ENCODE measurements at places on chromosomes 4 and X. TPM values are rescaled to one million over a fixed set of nuclear protein-coding genes. Genes with fewer than 3 reads are reported as not detected.

EFHC2 gene
- 0.68 TPM for total RNA-seq

RS1 gene
- not detected for total RNA-seq

TCP11X2 gene
- total RNA-seq: not detected

- no peak overlapping the region for H3K4me3 ChIP-seq
- H3K27ac ChIP-seq: no peak overlapping the region
- DNase-seq: no peak
- peaks cover 5% of the 10 kb centered on the region for H3K36me3 ChIP-seq
- no peaks in the 10 kb centered on the region for H3K27me3 ChIP-seq
- H3K4me1 ChIP-seq: peaks cover 2% of the 10 kb centered on the region
These were observed 100.4 kb upstream of the FAM9B start for GRCh38 chrX:9134366-9134765.

DNA sequence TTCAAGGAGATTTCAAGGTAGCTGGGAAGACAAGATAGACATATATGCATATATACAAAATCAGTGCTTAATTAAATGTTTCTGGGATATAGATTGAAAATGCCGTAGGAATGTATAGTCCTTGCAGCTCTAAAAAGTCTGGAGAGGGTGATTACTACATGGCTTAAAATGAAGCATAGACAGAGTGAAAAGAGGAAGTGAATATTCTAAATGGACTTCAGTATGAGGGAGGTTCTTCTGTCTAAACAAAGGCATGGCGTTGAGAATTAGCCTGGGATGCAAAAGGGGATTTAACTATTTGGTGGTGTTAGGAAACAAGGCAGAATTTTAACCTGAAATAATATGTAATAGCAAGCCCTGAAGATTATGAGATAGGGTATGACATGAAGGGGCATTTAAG, 141.5 kb upstream of the FRMPD4 start:
- no peaks in the 10 kb centered on the region for H3K27me3 ChIP-seq
- no peak for DNase-seq
- H3K36me3 ChIP-seq: no peaks in the 10 kb centered on the region
- H3K4me3 ChIP-seq: no peak overlapping the region
- H3K27ac ChIP-seq: no peak overlapping the region

GRCh38 chr4:125666635-125667034, 351.9 kb downstream of the FAT4 start:
- no peak for DNase-seq
- H3K4me3 ChIP-seq: no peak overlapping the region
- no peak overlapping the region for H3K27ac ChIP-seq
- H3K27me3 ChIP-seq: no peaks in the 10 kb centered on the region

DNA sequence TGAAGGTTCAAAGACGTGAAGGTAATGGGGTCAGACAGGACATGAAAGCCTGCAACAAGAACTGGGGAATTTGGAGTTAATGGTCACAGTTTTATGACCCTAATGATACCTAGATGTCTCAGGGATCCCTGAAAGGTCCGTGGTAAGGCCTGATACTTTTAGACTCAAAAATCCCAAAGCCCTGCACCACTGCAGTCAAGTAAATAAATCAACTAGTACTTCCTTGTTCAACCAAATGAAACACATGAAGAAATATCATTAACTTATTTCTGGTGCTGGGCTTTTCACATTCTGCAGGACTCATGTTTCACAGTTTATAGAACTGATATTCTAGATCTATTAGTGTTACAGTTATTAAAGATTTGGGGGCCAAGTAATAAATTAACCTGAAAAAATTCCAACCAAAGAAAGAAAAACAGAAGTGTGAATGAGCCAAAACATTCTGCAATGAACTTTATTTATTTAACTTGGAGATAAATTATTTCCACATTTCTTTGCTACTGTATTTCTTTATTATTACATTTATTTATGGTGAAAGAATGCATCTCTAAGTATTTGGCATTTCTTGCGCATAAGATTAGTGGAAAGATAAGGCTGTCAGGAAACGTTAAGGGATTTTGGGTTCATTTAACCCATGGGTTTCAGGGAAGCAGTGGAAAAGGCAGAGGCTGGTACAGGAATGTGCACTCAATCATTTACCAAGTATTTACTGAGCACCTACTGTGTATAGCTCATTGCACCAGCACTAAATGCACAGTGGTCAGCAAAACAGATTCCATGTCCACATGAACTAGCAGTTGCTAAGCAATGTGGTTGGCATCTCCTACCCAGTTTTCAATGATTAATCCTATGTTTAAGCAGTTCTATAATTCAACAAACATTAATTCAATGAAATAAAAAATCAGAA, 8.7 kb downstream of the WDFY3 start:
- no peaks in the 10 kb centered on the region for H3K36me3 ChIP-seq
- no peaks in the 10 kb centered on the region for H3K27me3 ChIP-seq
- H3K4me1 ChIP-seq: peaks cover 4% of the 10 kb centered on the region
- no peak overlapping the region for H3K27ac ChIP-seq
- DNase-seq: no peak

DNA sequence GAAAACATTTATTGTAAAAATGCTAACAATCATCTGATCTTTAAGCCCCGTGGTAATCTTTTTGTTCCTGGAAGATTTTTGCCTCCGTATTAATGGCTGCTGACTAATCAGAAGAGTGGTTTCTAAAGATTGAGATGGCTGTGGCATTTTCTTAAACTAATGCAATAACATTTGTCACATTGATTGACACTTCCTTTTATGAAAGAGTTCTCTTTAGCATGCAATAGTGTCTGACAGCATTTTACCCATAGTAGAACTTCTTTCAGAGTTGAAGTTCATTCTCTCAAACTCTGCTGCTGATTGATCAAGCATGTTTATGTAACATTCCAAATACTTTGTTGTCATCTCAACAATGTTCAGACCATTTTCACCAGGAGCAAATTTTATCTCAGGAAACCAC, 26.8 kb upstream of the UGT2B4 start:
- peaks cover 20% of the 10 kb centered on the region for H3K36me3 ChIP-seq
- no peak overlapping the region for H3K4me3 ChIP-seq
- H3K27me3 ChIP-seq: no peaks in the 10 kb centered on the region

GRCh38 chr4:100165809-100166208, 24.5 kb downstream of the DDIT4L start:
- DNase-seq: no peak
- no peak overlapping the region for H3K4me3 ChIP-seq
- H3K27ac ChIP-seq: no peak overlapping the region
- no peaks in the 10 kb centered on the region for H3K4me1 ChIP-seq
- peaks cover 8% of the 10 kb centered on the region for H3K36me3 ChIP-seq

DNA sequence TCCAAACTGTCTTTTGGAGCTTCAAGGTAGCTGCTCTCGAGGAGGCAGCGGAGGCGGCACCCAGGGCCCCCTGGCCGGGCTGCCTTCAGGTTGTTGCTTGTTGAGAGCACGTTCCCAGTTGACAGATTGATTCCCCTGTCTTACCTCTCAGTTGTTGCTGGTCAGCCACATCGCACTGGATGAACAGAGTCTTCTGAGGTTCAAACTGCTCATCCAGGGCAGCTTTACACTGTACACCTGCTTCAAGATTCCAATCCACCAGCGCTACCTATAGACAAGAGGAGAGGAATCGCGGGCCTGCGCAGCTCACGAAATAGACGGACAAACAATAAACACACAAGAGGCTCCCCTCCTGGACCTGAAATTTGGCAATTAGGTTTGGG, 497 bp downstream of the HPGD start:
- H3K27ac ChIP-seq: no peak overlapping the region
- DNase-seq: peak; percentile 35
- H3K4me3 ChIP-seq: peak overlapping the region; percentile 82

DNA sequence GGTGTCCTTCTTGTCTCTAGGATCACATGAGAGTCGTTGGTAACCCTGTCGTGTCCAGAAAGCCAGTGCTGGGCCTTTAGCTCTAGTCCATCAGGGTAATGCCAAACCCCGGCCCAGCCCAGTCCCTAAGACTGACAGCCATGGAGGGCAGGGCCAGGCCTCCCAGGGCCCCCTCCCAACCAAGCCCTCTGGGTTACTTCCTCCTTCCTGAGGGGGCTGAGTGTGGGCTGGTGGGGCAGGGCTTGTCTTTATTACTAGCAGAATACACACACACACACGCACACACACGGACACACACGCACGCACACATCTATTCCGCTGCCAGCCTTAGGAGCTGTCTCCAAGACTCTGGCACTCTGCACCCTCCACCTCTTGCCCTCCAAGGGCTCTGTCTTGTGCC, 35.6 kb upstream of the CDKN2AIP start:
- no peaks in the 10 kb centered on the region for H3K27me3 ChIP-seq
- H3K36me3 ChIP-seq: no peaks in the 10 kb centered on the region
- H3K4me1 ChIP-seq: no peaks in the 10 kb centered on the region
- DNase-seq: no peak
- H3K4me3 ChIP-seq: no peak overlapping the region

GRCh38 chrX:69365755-69366154, 138.4 kb upstream of the NALF2 start:
- DNase-seq: no peak
- H3K4me3 ChIP-seq: no peak overlapping the region
- H3K36me3 ChIP-seq: peaks cover 3% of the 10 kb centered on the region
- H3K27ac ChIP-seq: no peak overlapping the region

- no peaks in the 10 kb centered on the region for H3K36me3 ChIP-seq
- no peaks in the 10 kb centered on the region for H3K27me3 ChIP-seq
- peaks cover 13% of the 10 kb centered on the region for H3K4me1 ChIP-seq
- no peak overlapping the region for H3K27ac ChIP-seq
- DNase-seq: no peak
- peak overlapping the region; percentile 92 for H3K4me3 ChIP-seq
These were observed 1.4 kb downstream of the AMMECR1 start for GRCh38 chrX:110316351-110317060.

GRCh38 chr4:6724421-6725111, 8.6 kb downstream of the BLOC1S4 start:
- H3K36me3 ChIP-seq: no peaks in the 10 kb centered on the region
- H3K27me3 ChIP-seq: no peaks in the 10 kb centered on the region
- 0 out of 2 replicates have a peak, but pooled peaks cover 3% of the 10 kb centered on the region for H3K4me1 ChIP-seq
- no peak overlapping the region for H3K4me3 ChIP-seq
- H3K27ac ChIP-seq: no peak overlapping the region

DNA sequence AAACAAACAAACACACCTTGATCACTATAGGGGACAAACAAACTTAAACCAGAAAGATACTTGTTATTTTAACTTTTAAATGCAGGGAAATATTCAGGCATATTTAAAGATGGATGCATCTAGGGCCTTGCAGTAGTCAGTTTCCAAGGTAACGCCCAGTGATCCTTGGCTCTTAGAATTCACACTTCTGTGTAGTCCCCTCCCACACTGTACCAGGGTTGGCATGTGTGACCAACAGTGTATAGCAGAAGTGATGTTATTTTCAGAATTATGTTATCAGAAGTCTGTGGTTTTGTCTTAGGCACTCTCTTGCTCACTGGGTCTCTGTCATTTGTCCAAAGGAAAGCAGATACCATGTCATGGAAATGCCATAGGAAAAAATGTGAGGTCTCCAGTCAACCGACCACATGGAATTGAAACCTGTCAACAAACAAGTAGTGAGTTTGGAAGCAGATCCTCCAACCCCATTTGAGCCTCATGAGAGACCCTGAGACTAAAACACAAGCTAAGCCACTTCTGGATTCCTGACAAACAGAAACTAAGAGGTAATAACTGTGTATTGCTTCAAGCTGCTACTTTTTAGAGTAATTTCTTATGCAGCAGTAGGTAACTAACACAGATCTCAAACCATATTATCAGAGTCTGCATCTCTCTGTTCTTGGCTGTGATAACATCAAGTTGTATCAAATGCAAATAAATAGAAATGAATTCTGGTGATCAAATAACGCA, 670.3 kb downstream of the KCTD8 start:
- DNase-seq: no peak
- no peaks in the 10 kb centered on the region for H3K4me1 ChIP-seq
- no peak overlapping the region for H3K27ac ChIP-seq
- no peak overlapping the region for H3K4me3 ChIP-seq
- no peaks in the 10 kb centered on the region for H3K27me3 ChIP-seq

DNA sequence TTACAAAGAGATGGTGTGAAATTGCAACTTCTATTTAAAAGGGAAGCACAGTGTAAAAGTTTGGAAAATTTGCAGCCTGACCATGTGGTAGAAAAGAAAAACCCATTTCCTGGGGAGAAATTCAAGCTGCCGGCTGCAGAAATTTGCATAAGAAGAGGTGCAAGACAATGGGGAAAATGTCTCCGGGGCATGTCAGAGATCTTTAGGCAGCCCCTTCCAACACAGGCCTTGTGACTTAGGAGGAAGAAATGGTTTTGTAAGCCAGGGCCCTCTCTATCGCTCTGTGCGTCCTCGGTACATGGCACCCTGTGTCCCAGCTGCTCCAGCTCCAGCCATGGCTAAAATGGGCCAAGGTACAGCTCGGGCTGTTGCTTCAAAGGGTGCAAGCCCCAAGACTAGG, 40.4 kb downstream of the CCDC158 start:
- no peaks in the 10 kb centered on the region for H3K27me3 ChIP-seq
- peak; percentile 71 for DNase-seq
- H3K27ac ChIP-seq: peak overlapping the region; percentile 47

- H3K36me3 ChIP-seq: no peaks in the 10 kb centered on the region
- H3K4me3 ChIP-seq: no peak overlapping the region
- no peaks in the 10 kb centered on the region for H3K27me3 ChIP-seq
- H3K4me1 ChIP-seq: no peaks in the 10 kb centered on the region
- DNase-seq: no peak
- H3K27ac ChIP-seq: no peak overlapping the region
These were observed 2.7 kb upstream of the TSPAN7 start for GRCh38 chrX:38558686-38559085.

DNA sequence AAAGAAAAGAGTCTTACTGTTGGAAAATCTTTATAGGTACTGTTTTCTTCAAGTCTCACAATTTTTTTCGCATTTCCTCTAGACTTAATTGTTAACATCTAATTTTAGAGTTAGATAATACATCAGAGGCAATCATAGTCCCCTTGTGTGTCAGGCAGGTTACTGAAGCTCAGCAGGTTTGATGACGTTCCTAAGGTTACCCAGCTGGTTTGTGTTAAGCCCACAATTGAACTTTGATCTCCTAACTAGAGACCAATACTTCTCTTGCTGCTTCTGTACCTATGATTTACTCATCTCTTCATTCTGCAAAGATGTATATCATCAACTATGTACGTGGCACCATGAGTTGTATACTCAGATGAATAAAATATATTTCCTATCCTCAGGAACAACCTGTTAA, 131.6 kb upstream of the STIM2 start:
- no peaks in the 10 kb centered on the region for H3K36me3 ChIP-seq
- H3K27ac ChIP-seq: no peak overlapping the region

DNA sequence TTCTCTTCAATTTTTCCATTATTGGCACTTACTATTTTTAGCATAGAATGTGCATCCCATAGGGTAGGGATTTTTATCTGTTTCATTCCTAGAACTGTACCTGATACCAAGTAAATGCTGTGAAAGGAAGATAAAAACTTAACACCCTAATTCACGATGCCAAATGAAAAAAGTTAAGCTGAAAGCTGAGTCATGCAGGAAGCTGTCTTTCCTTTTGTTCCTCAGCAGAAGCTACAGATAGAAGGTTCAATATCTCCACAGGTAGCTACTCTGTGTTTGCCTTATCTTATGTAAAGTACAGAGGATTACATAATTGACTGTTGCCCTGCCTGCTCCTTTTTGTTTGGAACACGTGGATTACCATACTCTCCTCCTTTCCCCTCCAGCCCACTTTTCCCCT, 77.0 kb downstream of the LRP2BP start:
- peaks cover 75% of the 10 kb centered on the region for H3K36me3 ChIP-seq
- H3K4me1 ChIP-seq: peaks cover 4% of the 10 kb centered on the region
- H3K27ac ChIP-seq: peak overlapping the region; percentile 24
- H3K4me3 ChIP-seq: peak overlapping the region; percentile 22
- DNase-seq: no peak
- H3K27me3 ChIP-seq: no peaks in the 10 kb centered on the region

- H3K27ac ChIP-seq: no peak overlapping the region
- H3K27me3 ChIP-seq: no peaks in the 10 kb centered on the region
- H3K4me3 ChIP-seq: no peak overlapping the region
- DNase-seq: no peak
- H3K4me1 ChIP-seq: no peaks in the 10 kb centered on the region
These were observed 60.7 kb downstream of the BLTP1 start for GRCh38 chr4:122212880-122213279.
